ENCODE measurements at places on chromosomes 6 and 20. TPM values are rescaled to one million over a fixed set of nuclear protein-coding genes. Genes with fewer than 3 reads are reported as not detected.

DNA sequence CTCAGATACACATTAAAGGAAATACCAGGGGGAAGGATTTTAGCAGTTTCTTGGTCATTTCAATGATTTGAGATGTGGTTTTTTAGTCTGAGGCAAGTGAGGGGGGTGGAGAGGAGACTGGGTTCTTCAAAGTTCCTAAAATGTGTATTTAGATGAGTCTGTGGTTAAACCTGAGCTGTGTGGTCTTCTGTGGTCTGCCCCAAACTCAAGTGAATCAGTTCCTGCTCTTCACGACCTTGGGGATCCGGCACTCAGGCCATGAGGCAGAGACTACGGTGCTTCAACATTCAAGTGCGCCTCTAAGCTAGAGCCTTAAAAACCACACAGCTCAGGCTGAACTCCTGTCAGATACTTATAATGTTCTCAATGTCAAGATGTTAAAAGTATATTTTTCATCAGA, 406.7 kb downstream of the LMBRD1 start:
- DNase-seq = no peak

DNA sequence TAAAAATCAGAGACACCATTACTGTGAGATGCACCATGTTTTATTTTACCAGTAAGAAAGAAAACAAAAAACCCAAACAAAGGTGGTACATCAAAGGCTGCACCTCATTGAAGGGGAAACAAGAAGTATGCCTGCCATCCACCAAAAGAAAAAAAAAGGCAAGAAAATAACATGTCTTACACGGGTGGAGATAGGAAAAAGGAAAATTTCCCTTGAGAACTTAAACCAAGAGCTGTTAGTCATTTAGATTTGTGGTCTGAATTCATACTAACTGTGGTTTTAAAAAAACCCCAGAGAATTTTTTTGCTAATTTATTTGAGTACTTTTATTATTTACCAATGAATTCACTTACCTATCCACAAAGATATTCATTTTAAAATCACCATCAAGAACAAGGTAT, 144.0 kb downstream of the LRRC1 start:
- no peak for DNase-seq

GRCh38 chr6:148435386-148435785, 92.7 kb downstream of the SASH1 start:
- no peak for DNase-seq

GRCh38 chr6:133551436-133551835, 310.3 kb downstream of the EYA4 start:
- no peak for DNase-seq

DNA sequence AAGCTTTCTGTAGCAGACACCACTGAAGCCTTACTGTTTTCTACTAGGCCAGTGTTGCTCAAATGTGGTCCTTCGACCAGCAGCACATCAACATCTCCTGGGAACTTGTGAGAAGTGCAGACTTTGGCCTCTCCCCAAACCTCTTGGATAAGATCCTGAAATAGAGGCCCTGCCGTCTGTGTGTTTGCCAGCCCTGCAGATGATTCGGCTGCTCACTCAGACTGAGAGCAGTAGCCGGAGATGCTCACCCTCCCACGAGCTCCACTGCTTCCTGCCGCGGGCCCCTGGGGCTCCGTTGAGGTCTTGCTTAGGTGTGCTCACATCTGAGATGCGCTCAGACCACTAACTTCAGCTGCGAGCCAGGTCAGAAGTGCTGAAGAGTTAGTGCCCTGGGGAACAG, 129.5 kb upstream of the SSTR4 start:
- DNase-seq = no peak

HTR1E gene
- total RNA-seq = not detected

- no peak for DNase-seq
Observed at GRCh38 chr20:41697861-41698559, 79.8 kb upstream of the CHD6 start.

TCF21 gene
- total RNA-seq = not detected

DNA sequence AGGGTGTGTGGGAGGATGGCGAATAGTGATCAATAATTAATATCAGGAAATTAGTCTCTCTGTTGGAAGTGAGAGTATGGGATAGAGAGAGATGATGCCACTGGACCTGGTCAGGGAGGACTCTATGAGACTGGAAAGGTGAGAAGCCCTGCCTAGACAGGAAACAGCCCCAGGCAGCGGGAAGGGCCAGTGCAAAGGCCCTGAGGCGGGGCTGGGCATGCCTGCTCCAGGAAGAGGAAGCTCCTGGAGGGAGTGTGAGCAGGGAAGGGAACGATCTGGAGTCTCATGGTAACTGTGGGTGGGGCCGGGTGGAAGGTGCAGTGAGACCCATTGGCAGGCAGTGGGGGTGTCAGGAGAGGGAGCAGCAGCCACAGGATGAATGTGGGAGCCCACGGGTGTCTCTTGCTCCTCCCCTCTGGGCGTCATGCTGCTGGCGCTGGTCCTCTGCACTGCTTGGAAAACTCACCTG, 1.8 kb upstream of the CST3 start:
- DNase-seq = no peak

GRCh38 chr6:12111363-12111670, 99.2 kb downstream of the HIVEP1 start:
- no peak for DNase-seq

PLTP gene
- not detected for total RNA-seq

- no peak for DNase-seq
Observed at GRCh38 chr6:3919130-3919628, 70.0 kb downstream of the FAM50B start.

DNA sequence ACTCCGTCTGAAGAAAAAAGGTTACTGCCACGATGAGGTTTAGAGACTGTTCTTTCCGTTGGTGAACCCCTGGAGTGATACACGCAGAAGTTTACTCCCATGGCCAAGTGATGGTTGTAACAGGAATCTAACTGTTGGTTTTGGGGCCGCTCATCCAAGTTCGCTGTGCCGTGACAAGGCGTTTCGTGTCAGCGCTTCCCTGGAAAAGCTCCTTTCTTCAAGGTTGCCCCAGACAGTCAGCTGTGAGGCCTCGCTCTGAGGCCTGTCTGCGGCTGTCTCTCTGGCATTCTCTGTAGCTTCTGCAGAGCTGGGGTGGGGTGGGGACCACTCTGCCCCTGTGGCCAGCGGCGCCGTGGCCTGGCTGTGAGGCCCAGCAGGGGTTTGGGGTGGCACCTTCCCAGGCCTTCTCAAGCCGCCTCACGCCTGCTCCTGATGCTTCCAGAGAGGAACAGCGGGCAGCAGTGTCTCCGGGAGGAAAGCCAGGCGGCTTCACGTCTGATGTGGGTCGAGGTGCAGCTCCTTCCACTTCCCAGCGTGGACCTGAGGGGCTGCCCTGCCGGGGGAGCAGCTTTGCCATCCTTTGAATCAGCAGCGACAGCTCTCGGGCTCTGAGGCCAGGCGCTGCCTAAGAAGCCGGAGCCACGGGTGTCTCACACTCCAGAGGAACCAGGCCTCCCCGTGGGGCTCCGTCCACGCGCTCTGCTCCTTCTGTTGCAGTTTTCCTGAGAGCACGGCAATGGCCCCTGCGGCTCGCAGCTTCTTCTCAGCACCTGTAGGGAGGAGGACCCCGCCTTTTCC, 76.2 kb downstream of the SMOC2 start:
- no peak for DNase-seq

SPINT3 gene
- total RNA-seq = not detected

CTAGE9 gene
- not detected for total RNA-seq

Data from CD4-positive, alpha-beta T cell (primary cell).